ENCODE measurements at places on chromosomes 3 and 15.
A peak's percentile ranks its signal among the peaks of the same experiment; 100 is the strongest.

DNA sequence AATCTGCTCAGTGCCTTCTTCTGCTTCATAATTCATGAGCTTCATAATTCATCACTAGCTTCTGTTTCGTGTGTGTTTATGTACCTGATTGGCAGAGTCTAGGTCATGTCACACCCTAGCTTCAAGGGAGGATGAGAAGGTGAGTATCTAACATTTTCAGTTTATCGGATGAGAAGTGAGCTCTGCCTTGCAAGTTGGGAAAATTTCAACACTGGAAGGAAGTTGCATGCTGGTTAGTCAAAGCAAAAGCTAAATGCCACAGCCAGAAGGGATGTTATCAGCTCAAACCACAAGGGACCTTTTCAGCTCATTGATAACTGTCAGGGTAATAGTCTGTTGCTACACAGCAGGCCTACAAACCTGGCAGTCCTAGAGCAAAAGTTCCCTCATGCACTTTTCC lies 7.3 kb upstream of the TNFSF10 start:
- no peaks in the 10 kb centered on the region for H3K27me3 ChIP-seq
- H3K4me3 ChIP-seq = no peak overlapping the region
- H3K4me1 ChIP-seq = no peaks in the 10 kb centered on the region
- H3K27ac ChIP-seq = no peak overlapping the region
- no peaks in the 10 kb centered on the region for H3K36me3 ChIP-seq
- ATAC-seq = peak; percentile 76

- no peaks in the 10 kb centered on the region for H3K4me1 ChIP-seq
- no peak for ATAC-seq
- H3K27me3 ChIP-seq = no peaks in the 10 kb centered on the region
- no peaks in the 10 kb centered on the region for H3K36me3 ChIP-seq
- H3K4me3 ChIP-seq = no peak overlapping the region
- no peak overlapping the region for H3K27ac ChIP-seq
Observed at GRCh38 chr15:81880833-81881232, 165.0 kb downstream of the MEX3B start.

- no peak overlapping the region for H3K27ac ChIP-seq
- H3K4me1 ChIP-seq = no peaks in the 10 kb centered on the region
- H3K36me3 ChIP-seq = no peaks in the 10 kb centered on the region
Observed at GRCh38 chr3:73086071-73086494, 24.6 kb downstream of the EBLN2 start.

- H3K4me1 ChIP-seq = peaks cover 5% of the 10 kb centered on the region
- ATAC-seq = peak; percentile 75
- no peak overlapping the region for H3K4me3 ChIP-seq
Observed at GRCh38 chr3:11514191-11514821, 129.4 kb downstream of the VGLL4 start.

DNA sequence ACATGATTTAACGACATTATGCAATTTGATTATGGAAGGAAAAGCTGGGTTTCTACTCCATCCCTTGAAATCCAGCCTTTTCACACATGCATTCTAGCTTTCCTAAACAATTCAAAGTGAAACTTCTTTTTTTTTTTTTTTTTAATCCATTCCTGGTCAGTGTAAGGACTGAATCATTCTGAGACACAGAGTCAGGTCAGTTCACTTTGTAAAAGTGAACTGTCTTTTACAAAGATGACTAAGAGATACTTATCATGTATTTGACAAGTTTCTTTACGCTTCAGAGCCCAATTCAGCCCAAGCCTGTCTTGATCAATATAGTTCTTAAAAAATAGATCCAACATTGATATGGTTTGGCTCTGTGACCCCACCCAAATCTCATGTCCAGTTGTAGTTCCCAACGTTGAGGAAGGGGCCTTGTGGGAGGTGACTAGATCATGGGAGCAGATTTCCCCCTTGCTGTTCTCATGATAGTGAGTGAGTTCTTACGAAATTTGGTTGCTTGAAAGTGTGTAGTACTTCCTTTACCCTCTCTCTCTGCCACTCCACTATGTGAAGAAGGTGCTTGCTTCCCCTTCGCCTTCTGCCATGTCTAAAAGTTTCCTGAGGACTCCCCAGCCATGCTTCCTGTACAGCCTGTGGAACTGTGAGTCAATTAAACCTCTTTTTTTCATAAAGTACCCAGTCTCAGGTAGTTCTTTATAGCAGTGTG lies 345.6 kb upstream of the THBS1 start:
- ATAC-seq = no peak
- no peaks in the 10 kb centered on the region for H3K27me3 ChIP-seq
- H3K36me3 ChIP-seq = no peaks in the 10 kb centered on the region
- no peak overlapping the region for H3K27ac ChIP-seq
- peaks cover 22% of the 10 kb centered on the region for H3K4me1 ChIP-seq
- H3K4me3 ChIP-seq = no peak overlapping the region

DNA sequence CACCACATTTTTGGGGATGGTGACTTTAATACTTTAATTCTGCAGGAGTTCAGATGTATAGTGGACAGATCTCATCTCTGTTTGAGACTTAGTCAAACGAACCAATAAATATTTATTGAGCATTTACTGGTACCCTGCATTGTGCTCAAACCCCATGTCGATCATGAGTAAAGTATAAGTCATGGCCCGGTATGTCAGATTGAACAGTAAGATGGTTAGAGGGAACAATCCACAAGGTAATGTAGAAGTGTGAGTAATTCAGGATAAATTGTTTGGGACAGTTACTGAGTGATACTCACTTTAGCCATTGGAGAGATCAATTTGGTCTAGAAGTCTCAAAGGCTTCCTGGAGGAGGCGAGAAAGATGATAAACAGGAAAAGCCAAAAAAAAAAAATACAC lies 265.5 kb upstream of the C2CD4B start:
- ATAC-seq = no peak
- no peak overlapping the region for H3K27ac ChIP-seq
- no peaks in the 10 kb centered on the region for H3K36me3 ChIP-seq
- peaks cover 28% of the 10 kb centered on the region for H3K4me1 ChIP-seq
- no peaks in the 10 kb centered on the region for H3K27me3 ChIP-seq
- H3K4me3 ChIP-seq = no peak overlapping the region

DNA sequence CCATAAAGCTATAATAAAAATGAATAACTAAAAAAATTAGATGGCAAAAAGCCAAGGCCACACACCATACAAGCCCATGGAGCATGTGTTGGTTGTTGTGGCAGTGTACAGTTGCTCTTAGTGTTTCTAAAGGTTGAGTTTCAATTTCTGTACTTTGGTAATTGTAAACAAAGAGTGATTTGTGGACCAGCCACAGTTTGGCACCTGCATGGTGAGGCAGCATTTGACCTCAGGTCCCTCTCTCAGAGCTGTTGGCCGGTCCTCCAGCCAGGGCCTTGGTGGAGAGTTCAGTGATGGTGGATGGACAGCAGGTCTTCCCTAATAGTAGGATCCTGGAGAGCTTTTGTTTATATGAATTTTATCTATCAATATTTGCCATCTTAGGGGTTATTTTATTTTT lies 5.6 kb downstream of the ACAD9 start:
- H3K27me3 ChIP-seq = no peaks in the 10 kb centered on the region
- H3K36me3 ChIP-seq = peaks cover 76% of the 10 kb centered on the region
- H3K4me3 ChIP-seq = no peak overlapping the region
- H3K27ac ChIP-seq = no peak overlapping the region
- H3K4me1 ChIP-seq = peaks cover 10% of the 10 kb centered on the region

DNA sequence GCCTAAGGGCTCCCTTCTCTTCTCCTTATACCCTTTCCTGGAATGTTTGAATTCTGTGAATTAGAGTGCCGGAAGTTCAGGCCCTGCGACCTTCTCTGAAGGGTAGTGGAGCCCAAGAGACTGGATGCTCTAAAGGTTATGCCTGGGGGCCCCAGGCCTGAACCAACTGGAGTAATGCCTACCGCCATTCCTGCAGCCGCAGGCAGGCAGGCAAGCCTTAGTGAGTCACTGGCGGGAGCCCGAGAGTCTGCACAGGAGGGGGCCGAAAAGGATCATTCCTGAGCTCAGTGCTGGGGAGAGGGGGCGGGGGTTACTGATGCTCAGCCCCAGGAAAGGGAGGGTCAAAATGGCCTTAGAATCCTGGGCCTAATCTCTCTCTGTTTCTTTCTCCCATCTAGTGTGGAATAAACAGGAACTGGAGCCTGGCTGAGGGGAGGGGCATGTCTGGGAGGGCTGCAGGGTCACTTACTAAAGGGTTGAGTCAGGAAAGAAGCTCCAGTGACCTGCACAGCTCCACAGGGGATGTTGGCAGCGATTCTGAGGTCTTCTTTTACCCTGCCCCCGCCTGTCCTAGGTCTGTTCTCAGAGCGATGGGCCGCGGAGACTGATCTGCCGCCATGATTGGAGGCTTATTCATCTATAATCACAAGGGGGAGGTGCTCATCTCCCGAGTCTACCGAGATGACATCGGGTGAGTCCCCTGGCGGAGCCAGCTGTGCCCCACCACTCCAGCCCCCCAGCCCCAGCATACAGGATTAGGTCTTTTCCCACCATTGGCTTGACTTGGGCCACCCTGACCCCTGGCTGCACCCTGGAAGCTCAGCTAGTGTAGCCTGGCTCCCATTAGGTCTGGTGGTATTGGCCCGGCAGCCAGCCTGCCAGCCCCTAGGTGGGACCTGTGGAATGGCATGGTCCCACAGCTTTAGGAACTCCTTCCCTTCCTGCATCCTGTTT lies 2.0 kb downstream of the AP2M1 start:
- H3K27me3 ChIP-seq = no peaks in the 10 kb centered on the region
- ATAC-seq = peak; percentile 66
- H3K4me1 ChIP-seq = peaks cover 62% of the 10 kb centered on the region
- peak overlapping the region; percentile 97 for H3K4me3 ChIP-seq

DNA sequence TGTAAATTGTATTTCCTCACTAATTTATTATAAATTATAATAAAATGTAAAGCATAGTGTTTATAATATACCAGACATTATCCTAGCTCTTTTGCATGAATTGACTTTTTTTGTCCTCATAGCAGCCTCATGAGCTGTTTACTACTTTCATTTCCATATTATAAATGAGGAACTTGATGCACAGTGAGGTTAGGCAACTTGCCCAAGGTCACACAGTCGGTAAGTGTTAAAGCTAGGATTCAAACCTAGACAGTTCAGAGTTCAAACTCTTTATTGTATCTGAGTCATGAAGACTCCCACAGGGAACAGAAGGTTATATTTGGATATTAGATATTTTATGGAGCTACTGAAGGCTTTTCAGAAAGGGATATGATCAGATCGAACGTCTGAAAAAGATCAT lies 322.2 kb upstream of the SATB1 start:
- H3K4me3 ChIP-seq = no peak overlapping the region
- no peaks in the 10 kb centered on the region for H3K27me3 ChIP-seq
- H3K27ac ChIP-seq = no peak overlapping the region
- no peak for ATAC-seq
- H3K4me1 ChIP-seq = no peaks in the 10 kb centered on the region

GRCh38 chr3:146464783-146465182 lies 4.6 kb downstream of the PLSCR2 start:
- H3K27ac ChIP-seq = no peak overlapping the region
- no peak for ATAC-seq
- no peak overlapping the region for H3K4me3 ChIP-seq
- peaks cover 16% of the 10 kb centered on the region for H3K4me1 ChIP-seq
- H3K36me3 ChIP-seq = no peaks in the 10 kb centered on the region

GRCh38 chr3:16633948-16634347 lies 28.7 kb upstream of the DAZL start:
- no peaks in the 10 kb centered on the region for H3K27me3 ChIP-seq
- H3K4me3 ChIP-seq = no peak overlapping the region
- ATAC-seq = no peak
- no peaks in the 10 kb centered on the region for H3K4me1 ChIP-seq
- no peaks in the 10 kb centered on the region for H3K36me3 ChIP-seq

- no peak for ATAC-seq
- H3K27me3 ChIP-seq = no peaks in the 10 kb centered on the region
- no peak overlapping the region for H3K27ac ChIP-seq
- H3K4me3 ChIP-seq = no peak overlapping the region
- H3K4me1 ChIP-seq = no peaks in the 10 kb centered on the region
- H3K36me3 ChIP-seq = no peaks in the 10 kb centered on the region
Observed at GRCh38 chr3:119562307-119562961, 3.0 kb upstream of the CD80 start.

DNA sequence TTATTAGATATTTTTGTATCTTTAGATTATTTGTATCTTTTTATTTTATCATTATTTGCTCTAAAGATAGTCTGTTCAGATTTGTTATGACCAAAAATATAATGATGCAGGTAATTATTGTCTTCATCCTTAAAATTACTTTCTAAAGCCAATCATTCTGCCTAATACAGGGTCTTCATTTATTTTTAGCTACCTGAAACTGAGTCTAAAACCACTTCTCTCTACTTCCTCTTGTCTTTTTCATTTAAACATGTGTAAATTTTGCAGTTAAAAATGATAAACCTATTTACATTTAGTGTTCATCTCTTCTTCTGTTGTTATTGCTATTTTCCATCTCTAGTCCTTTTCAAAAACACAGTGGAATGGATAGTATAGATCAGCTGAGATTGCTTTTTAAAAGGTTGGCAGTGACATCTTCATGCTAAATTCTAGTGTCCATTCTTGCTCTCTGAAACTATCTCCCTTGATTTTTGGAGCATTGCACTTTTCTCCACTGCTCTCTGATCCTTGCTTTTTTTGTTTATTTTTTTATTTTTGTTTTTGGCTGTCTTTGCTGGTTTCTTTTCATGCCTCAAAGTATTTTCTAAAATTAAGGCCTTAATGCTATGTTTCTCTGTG lies 91.8 kb downstream of the UBE2E2 start:
- H3K27me3 ChIP-seq = no peaks in the 10 kb centered on the region
- no peak for ATAC-seq
- no peak overlapping the region for H3K4me3 ChIP-seq
- no peak overlapping the region for H3K27ac ChIP-seq

DNA sequence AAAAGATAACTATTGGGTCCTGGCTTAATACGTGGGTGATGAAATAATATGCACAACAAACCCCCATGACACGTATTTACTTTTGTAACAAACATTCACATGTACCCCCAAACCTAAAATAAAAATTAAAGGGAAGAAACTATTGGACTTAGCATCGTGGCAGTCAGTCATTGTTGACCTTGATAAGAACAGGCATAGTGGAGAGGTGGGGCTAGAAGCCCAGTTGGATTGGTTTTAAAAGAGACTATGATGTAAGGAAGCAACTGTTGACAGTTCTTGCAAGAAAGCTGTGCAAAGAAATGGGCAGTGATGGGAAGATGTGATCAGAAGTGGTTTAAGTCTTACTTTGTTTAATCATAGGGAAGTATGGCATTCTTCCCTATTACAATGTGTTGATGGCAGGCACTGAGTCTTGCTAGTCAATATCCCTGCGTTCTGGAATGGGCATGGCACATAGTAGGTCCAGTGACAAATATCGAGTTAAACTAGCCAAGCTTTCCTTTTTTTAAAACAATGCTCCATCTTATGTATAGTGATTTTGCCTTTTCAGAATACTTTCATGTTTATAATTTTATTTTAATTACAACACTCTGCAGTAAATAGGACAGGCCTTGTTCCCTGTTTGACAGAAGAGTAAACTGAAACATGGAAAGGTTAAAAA lies 37.9 kb downstream of the CAPN7 start:
- no peaks in the 10 kb centered on the region for H3K4me1 ChIP-seq
- no peak overlapping the region for H3K27ac ChIP-seq
- peaks cover 97% of the 10 kb centered on the region for H3K36me3 ChIP-seq
- no peak for ATAC-seq
- no peak overlapping the region for H3K4me3 ChIP-seq
- H3K27me3 ChIP-seq = no peaks in the 10 kb centered on the region

GRCh38 chr3:127831723-127832172 lies 9.4 kb upstream of the MGLL start:
- no peak overlapping the region for H3K4me3 ChIP-seq
- no peak for ATAC-seq
- no peaks in the 10 kb centered on the region for H3K36me3 ChIP-seq
- H3K4me1 ChIP-seq = no peaks in the 10 kb centered on the region

GRCh38 chr3:192284443-192285072 lies 442.8 kb downstream of the FGF12 start:
- H3K27ac ChIP-seq = no peak overlapping the region
- no peaks in the 10 kb centered on the region for H3K27me3 ChIP-seq
- no peaks in the 10 kb centered on the region for H3K4me1 ChIP-seq
- no peak for ATAC-seq
